ENCODE measurements at places on chromosomes 7 and 10.
A peak's percentile ranks its signal among the peaks of the same experiment; 100 is the strongest.

DNA sequence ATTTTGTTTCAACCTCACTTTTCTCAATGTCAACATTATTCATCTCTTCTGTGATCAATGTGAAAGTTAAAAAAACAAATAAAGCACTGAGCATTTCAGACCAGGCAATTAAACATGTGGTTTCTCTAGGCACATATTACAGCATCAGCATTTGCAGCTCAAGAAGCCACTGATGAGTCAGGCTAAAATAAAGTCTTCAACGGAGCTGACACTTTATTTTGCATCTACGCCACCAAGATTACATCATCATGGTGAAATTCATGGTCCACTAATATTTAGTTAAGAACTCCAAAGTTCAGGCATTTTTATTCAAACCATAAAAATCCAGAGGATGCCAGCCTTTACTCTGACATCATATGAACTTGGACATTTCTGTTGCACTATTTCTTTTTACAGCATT is 33.0 kb downstream of the MAGI2 start:
- no peak for ATAC-seq

- no peak for ATAC-seq
These were observed 35.6 kb downstream of the PRPS1L1 start for GRCh38 chr7:17991866-17992648.

DNA sequence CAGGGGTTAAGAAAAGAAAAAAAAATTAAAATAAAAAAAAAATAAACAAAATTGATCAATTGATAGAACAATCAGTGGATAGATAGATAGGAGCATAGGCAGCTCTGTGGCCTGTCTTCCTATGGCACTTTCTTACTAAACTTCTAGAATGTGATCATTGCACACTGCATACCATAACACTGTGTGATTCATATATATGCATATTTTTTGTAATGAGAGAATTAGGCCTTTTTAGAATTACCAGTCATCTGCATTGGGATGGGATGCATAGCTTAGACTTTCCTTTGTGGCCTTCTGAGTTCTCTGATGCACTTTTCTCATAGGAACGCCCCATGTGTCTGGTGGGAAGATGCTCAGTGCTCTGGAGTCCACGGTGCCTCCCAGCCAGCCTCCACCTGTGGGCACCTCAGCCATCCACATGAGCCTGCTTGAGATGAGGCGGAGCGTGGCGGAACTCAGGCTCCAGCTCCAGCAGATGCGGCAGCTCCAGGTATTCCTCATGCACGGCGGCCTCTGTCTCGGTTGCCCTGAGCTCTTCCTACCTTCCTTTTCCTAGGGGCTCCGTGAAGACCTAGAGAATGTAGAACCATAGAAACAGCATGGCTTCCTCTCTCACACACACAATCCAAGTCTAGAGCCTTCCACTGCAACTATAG is 222.5 kb downstream of the ARHGAP21 start:
- ATAC-seq: no peak

DNA sequence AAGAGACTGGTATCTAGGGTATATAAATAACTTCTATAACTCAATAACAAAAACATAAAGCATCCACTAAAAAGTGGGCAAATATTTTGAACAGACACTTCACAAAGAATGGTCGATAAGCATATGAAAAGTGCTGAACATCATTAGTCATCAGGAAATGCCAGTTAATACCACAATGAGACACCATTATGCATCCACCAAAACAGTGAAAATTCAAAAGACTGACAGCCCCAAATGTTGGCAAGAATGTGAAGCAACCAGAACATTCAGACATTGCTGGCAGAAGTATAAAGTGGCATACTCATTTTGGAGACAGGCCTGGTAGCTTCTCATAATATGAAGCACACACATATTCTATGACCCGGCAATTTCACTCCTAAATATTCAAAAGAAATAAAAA is 26.5 kb upstream of the GSAP start:
- ATAC-seq: no peak

DNA sequence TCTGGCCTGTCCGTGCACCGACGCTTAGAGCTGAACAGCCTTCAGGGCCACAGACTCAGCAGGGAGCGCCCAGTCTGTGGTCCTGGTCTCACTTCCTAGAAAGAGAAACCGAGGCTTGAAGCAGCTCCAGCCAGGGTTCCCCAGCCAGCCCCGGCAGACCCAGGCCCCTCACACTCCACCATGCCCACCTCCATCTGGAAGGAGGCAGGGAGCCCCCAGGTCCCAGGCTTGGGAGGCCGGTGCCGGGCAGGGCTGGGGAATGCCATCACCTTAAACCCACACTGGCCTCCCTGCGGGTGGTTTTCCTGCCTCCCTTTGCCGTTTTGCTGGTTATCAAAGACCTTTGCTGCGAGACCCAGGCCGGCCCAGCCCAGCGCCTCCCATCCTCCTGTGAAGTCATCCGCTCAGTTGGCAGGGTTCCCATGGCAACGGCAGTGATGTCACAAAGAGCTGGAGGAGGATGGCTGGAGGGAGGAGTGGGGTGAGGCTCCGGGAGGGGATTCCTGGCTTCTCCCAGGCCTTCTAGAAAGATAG is 24.0 kb downstream of the ELFN1 start:
- no peak for ATAC-seq

GRCh38 chr7:2012044-2012900 is 220.5 kb downstream of the MAD1L1 start:
- ATAC-seq: no peak

DNA sequence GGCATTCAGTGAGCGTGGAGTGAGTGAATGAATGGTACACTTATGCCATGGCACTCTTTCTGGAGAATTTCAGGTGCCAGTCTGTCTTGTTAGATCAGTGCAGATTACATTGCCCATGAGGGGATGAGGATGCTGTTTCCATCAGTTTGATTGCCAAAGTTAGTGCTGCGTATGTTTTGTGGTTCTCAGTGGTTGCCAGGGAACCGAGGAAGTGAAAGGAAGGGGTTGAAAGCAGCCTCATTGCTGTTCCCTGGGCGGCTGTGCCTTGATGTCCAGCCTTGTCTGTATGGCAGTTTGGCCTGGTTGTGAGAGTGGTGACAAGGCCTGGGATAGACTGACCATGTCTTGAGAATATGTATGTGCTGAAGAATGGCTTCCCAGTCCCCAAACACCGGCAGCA is 30.2 kb downstream of the WBP1L start:
- peak; percentile 30 for ATAC-seq

DNA sequence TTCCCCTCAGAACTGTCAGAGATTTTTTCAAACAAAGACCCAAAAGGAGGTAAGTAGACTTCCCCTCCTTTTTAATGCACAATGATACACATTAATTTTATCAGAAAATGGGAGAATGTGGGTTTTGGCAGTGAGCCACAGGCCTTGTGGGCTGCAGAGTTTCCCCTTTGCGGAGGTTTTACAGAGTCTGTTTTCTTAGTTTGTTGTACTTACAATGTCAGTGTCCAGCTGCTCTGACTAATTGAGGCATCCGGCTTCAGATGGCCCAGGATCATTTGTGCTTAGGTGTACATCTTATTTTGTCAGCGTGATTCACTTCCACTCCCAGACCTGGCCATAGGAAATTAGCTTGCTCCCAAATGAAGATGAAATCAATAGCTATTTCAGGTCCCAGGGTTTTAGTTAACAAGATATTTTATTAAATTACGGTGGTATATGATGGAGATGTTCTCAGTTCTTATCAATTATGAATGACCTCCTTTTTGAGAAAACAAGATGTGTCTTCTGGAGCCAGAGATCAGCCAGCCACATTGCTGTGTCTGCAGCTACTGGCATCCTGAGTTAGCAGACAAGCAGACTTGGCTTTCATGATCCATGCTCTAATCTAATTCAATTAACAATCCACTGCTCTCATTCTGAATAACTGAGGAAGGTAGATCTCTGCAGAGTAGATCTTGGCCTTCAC is 1086.6 kb upstream of the SORCS1 start:
- ATAC-seq: no peak

DNA sequence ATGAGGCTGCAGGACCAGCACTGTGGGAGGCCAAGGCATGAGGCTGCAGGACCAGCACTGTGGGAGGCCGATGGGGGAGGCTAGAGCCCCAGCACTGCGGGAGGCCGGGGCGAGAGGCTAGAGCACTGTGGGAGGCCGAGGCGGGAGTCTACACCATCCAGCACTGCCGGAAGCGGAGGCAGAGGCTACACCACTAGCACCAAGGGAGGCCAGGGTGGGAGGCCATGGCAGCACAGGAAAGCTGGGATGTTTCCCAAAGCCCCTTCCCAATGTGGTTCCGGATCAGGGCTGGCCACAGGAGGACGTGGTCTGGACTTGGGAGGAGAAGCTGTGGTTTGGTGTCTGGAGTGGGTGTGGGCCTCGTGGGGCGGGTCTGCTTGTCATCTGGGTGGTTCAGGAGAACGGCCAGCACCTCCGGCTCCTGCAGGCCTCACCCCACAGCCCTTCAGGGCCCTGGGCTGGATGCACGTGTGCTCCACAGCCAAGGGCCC is 43.6 kb downstream of the PDGFA start:
- ATAC-seq: no peak

GRCh38 chr10:1661859-1662437 is 75.4 kb downstream of the ADARB2 start:
- ATAC-seq: no peak

GRCh38 chr7:101633511-101633910 is 4.4 kb upstream of the MYL10 start:
- ATAC-seq: no peak

- no peak for ATAC-seq
These were observed 52.8 kb downstream of the HHEX start for GRCh38 chr10:92742331-92743228.

DNA sequence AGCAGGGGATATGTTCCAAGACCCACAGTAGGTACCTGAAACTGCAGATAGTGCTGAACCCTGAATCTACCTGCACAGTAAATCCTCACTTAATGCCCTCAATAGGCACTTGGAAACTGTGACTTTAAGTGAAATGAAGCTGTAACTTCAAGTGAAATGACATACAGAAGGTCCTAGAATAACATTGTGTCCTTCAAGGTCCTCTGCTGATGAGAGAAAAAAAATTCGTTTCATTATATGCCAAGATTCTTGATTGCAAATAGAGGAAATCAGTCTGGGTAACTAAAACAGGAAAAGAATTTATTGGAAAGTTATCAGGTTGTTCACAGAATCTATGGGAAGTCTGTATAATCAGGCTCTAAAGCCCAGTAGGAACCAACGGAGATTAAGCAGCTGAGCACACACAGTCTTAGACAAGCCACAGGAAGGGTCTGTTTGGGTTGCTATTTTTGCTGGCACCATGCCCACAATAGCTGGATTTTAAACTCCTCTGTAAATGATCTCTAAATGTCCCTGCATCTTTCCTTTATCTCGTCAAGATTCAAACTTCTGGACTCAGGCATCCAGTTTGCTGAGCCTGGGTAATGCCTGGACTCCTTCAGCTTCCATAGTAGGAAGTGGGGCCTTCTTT is 57.5 kb downstream of the EXOC4 start:
- no peak for ATAC-seq

DNA sequence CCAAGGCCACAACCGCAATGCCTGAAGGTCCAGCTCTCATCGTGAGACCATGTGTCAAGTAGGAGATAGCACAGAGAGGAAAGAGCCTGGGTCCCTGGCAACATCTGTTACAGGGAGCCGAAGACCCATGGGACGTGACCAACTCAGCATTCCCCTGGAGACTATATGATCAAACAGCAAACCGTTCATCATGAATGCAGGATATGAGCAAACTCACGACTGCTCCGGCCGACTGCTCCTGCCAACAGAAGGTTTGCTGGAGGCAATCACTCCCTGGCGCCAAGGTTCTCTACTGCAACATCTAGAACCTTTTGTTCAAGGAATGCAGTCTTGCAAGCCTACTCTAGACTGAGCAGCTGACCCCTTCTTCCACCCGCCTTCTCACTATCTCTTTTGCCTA is 114.3 kb downstream of the ALOX5 start:
- ATAC-seq: no peak

DNA sequence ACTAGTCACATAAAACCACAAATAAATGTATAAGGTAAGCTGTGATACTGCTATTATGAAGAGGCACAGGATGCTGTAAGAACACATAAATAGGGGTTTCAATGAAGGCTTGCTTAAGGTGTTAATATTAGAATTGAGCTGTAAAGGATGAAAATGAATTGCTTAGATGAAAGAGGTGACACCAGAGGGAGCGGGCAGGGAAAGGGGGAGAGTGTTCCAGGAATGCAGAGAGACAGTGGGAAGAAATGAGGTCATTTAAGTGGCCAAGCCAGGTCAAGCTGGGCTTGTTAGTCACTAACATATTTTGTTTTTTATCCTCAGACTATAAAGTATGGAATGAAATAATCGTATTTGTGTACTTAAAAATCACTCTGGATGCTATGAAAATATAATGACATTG is 193.5 kb downstream of the NRG3 start:
- no peak for ATAC-seq

DNA sequence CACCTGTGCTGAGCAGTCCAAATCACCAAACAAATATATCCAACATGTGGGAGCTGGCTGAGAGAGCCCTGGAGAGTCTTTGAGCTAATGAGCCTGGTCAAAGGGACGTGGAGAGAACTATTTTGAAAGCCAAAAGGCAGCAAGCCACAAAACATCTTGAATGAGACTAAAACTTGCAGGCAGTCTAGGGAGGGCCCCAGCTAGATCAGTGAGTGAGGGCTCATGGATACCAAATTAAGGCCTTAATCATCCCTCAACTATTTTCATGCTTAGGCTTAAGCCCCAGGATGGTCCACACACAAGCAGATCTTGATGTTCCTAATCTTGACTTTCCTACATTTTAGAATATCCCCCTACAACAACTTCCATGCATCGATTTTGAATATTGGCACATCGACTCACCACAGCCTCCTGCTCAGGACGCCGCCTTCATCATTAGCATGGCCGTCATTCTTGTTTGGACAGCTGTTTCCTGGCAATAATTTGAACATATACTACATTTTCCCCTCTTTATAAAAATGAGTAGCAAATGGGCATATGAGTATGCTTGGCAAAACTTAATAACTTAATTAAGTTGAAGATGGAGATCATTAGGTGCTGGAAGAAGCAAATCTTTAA is 86.9 kb upstream of the ADAM12 start:
- no peak for ATAC-seq

- no peak for ATAC-seq
These were observed 508.9 kb downstream of the SORCS1 start for GRCh38 chr10:106655636-106656035.

DNA sequence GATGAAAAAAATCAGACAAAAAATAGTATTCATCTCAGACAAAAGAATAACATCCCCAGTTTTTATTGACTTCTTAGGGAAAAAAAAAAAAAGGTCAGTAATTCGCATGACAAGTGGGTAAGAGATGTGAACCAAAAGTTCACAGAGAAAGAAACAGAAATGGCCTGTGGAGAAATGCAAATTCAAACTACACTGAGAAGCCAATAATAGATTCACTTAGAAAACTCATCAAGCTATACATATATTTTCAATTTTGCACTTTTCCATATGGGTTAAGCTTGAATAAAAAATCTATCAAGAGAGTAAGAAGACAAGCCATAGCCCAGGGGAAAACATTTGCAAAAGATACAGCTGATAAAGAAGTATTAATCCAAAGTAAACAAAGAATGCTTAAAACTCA is 28.0 kb downstream of the HERC4 start:
- no peak for ATAC-seq

DNA sequence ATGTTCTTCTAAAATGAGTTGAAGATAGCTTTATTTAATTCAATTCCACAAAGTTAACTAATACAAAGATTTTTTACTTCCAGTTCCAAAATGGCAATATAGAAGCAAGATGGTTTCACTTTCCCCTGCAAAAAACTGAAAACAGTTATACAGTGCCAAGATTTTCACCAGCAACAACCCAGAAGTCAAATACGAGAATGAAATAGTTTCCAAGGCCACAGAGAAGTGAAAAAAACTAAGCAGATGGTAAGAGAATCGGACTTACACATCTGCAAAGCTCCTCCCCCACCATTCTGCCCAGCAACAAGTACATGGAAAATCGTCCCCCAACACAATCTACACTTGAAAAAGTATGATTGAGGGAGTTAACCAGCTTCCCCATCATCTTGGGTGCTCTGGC is 30.3 kb upstream of the KEL start:
- no peak for ATAC-seq

GRCh38 chr10:55191236-55191860 is 390.3 kb upstream of the PCDH15 start:
- ATAC-seq: no peak

Data from activated T-helper 17 cell treated with anti-CD3 and anti-CD28 coated beads, Interleukin-2, amount 50 U/mL, for 72 hours (primary cell).